ENCODE measurements at places on chromosomes 12 and 14. TPM values are rescaled to one million over a fixed set of nuclear protein-coding genes. Genes with fewer than 3 reads are reported as not detected.

GRCh38 chr14:100765991-100766390 is 39.3 kb downstream of the DLK1 start:
- no peak for DNase-seq

DNA sequence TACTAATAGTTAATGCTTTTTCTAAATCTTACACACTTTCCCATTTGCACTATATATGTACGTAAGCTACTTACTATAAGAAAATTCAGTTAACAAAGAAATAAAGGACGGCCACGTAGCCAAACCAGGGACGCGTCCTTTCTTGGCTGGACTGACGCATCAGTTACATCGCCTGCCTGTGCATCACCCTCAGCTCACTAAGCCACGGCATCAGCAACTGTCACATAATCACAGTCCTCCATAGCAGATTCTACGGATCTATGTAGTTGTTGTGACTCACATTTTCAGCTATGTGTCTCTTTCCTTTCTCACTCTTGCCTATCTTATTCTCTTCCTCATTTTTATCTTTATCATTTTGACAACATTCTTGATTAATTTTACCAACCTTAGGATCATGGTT is 38.1 kb upstream of the C12orf50 start:
- DNase-seq, result no peak

DNA sequence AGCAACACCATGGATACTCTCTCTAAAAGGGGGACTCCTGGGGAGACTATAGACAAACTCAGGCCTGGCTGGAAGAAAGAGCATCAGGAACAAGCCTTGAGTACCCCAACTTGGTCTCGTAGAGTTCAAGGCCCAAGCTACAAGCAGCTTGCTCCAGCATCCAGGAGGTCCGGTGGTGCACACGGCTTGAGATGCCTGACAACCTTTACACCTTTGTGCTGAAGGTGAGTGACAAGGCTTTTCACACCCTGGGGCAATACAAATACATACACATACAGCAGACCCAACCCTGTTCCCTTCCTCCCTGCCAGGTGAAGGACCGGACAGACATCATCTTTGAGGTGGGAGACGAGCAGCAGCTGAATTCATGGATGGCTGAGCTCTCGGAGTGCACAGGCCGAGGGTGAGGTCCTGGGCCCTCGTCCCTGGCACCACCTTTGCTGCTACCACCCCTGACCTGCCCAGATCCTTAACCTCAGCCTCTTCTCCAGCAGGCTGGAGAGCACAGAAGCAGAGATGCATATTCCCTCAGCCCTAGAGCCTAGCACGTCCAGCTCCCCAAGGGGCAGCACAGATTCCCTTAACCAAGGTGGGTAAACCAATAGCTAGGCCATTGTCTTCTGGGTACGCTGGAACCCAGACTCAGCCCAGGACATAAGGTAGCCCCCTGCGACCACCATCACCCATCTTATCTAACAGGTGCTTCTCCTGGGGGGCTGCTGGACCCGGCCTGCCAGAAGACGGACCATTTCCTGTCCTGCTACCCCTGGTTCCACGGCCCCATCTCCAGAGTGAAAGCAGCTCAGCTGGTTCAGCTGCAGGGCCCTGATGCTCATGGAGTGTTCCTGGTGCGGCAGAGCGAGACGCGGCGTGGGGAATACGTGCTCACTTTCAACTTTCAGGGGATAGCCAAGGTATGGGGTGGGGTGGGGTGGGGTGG is 41.2 kb downstream of the SH2B3 start:
- no peak for DNase-seq

DNA sequence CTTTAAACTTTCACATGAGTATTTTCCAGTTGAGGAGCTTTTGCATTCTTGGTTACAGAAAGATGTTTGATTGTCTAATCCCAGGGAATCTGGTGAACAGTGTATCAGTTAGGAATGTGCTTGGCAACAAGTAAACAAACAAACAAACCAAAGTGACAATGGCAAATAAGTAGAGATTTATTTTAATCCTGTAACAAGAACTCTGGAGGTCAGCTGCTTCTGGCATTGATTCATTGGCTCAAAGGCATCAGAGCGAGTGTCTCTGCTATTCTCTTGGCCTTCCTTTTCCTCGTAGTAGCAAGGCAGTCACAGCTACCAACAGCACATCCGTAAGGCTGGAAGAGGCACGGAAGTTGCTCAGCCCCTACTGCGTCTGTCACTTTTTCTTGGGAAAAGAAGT is 37.2 kb downstream of the CRADD start:
- DNase-seq, result no peak

- no peak for DNase-seq
Observed at GRCh38 chr14:96064866-96065265, 25.7 kb downstream of the C14orf132 start.

Gene SYCP3
- 0.13 TPM for polyA plus RNA-seq

Gene TIGAR
- polyA plus RNA-seq, result 28.0 TPM

Measured in keratinocyte (primary cell).